ENCODE measurements at places on chromosomes 12 and 14.

- DNase-seq: no peak
Observed at GRCh38 chr14:89936654-89937185, 17.8 kb downstream of the EFCAB11 start.

GRCh38 chr12:93225094-93225493 lies 152.6 kb upstream of the NUDT4 start:
- DNase-seq: no peak

GRCh38 chr12:131351319-131352028 lies 359.4 kb upstream of the SFSWAP start:
- DNase-seq: no peak

- no peak for DNase-seq
Observed at GRCh38 chr12:111150360-111150759, 218.5 kb downstream of the PHETA1 start.

DNA sequence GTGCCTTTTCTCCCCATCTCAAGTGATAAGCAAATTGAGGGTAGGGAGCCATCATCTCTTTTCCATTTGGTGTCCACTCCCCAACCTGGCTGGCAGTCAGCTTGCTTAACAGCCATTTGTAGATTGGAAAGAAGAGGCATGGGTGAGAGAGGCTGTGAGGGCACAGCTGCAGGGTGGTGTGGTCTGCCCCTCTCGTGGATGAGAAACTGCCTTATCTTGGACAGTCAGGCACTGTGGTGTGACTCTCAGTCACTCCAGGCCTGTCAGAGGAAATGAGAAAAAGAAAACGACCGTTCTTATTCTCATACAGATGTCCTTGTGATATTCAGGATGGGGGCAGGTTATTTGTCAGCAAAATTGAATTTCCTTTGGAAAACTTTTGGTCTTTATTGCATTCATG lies 65.1 kb upstream of the SRSF5 start:
- no peak for DNase-seq

DNA sequence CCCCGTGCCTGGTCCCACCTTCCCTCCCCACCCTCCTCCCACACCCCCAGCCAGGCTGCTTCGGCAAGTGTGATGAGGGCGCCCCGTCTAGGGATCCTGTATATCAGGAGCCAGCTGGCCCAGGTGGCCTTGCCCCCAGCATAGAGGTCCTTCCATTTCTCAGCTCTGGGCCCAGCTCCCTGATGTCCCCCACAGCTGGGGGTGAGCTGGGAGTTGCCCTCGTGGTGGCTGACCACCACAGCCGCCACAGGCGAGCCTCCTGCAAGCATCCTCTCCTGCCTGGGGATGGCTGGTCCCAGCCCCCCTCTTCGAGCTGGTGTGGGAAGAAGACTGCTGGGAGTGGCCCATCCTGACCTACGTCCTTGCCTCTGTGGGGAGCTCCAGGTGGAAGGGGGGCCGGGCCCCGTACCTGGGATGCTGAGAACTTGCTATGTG lies 7.4 kb downstream of the ASPG start:
- DNase-seq: no peak

DNA sequence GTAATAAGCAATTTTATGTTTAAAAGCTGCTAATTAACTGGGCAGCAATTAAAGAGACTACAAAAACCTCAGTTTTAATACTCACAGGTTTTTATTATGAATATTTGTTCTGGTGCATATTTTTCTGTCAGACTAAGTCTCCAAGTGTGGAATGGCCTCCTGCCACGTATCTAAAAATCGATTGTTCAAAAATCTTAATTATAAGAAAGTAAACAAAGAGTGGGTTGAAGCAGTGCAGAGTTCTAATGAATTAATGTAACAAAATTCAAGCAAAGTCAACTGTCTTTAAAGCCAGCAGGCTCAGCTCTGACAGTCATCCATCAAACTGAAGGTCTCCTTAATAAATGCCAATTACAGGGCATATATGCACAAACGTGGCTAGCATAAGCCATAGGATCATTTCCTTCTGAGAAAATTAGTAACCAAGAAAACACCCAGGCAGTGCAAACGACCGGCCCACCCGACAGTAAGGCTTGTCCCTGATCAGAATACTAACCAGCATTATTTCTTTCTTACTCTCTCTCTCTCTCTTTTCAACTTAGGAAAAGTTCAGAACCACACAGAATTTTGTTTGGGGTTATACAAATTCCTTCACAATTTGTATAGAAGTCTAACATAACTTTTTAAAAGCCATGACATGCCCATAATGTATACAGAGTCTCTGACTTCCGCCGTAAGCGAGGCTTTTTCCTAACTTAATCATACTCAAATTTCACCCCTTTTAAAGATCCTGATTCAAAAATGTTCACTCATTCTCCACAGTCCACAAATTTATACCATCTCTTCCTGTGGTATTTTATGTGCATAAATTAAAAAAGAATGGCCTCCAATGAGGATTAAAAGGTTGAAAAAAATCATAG lies 83.8 kb downstream of the SLC25A21 start:
- DNase-seq: no peak

GRCh38 chr12:56326126-56326525 lies 7.7 kb downstream of the PAN2 start:
- DNase-seq: no peak

GRCh38 chr12:12807970-12808702 lies 5.0 kb upstream of the DDX47 start:
- no peak for DNase-seq

DNA sequence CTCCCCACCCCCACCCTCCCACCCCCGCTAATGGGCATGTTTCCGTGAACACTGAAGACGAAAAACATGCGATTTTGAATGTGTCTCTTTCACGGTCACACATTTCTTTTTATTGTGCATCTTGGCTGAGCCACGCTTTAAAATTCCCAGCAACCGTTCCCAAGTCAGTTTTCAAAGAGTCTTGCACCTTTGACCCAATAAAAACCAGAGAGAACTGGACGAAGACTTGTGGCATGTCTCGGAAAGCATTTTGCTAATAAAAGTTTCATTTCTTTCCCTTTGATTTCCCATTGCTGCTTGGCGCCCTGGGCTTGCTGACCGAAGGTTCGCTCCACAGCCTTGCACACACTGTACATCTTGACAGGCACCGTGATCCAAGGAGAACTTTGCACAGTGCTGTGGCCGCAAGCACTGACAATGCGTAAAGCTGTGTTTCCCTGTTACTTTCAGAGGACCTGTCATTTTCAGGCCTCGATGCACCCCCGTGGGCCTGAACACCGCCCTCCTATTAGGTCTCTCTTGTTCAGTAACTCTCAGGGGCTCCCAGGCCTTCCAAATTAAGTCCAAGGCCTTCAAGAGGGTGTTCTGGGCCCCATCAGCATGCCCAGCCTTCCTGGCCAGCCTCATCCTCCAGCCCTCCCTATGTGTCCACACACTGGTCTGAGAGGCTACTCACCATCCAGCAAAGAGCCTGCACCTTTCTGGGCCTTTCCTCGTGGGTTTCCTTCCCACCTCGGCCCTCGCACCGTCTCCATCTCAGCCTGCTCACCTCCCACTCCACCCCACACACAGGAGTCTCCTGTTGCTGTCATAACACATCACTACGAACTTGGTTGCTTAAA lies 63.4 kb upstream of the DIO3 start:
- DNase-seq: no peak

GRCh38 chr12:26702741-26703140 lies 130.3 kb downstream of the ITPR2 start:
- no peak for DNase-seq

DNA sequence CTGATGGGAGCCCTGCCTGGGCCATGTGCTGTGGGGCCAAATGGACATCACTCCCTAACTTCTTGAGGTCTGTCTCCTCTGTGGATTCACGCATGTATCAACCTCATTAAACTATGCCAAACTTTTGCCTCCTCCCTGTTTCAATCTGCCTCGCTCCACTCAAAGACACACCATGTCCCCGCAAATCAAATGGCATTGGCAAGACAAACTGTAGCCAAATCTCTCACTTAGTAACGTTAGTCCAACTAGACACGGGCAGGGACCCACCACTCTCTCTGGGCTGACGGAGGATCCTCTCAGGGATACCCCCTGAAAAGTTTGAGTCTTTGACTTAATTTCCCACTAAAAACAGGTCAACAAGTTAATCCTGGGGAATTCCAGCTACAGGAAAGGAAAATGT lies 8.0 kb downstream of the ZBTB39 start:
- DNase-seq: no peak

GRCh38 chr12:30930641-30931040 lies 4.1 kb downstream of the TSPAN11 start:
- DNase-seq: no peak

DNA sequence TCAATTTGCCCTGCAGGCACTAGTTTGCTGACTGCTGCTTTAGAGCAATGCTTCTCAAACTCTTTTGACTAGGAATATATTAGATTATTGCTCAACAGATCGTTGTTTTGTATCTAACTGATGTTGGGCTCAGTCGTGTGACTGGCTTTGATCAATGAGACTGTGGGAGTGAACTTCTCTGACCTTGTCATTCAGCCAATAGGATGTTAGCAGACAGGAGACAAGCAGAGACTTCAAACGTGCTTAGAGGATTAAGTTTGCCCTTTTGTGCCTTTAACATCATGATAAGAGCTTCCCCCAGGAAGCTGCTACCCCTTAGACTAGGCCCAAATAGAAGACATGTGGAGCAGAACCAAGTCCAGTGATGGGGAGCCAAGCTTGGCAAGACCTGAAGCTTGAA lies 76.7 kb upstream of the ELK3 start:
- no peak for DNase-seq

DNA sequence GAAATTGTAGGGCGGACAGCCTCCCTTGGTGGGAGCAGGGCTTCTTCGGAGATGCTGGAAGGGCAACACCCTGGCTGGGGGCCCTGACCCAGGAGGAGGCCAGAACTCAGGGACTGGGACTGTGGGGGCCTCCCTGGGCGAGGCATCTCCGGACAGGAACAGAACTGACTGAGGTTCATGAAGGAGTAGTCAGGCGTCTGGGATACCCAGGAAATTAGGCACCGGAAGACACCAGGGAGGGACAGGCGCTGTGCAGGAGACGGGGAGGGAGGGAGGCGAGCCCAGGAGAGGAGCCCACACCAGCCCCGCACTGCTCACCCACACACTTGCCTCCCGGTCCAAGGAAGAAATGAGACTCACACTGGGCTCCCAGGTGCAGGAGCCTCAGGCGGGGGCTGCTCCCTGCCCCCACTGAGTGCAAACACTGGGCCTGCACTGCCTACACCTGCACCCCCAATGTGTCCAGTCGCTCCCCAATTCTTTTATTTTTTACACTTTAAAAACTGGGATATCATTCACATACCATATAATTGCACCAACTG lies 262.6 kb upstream of the SFSWAP start:
- no peak for DNase-seq

GRCh38 chr14:42057111-42057510 lies 450.4 kb downstream of the LRFN5 start:
- DNase-seq: no peak

DNA sequence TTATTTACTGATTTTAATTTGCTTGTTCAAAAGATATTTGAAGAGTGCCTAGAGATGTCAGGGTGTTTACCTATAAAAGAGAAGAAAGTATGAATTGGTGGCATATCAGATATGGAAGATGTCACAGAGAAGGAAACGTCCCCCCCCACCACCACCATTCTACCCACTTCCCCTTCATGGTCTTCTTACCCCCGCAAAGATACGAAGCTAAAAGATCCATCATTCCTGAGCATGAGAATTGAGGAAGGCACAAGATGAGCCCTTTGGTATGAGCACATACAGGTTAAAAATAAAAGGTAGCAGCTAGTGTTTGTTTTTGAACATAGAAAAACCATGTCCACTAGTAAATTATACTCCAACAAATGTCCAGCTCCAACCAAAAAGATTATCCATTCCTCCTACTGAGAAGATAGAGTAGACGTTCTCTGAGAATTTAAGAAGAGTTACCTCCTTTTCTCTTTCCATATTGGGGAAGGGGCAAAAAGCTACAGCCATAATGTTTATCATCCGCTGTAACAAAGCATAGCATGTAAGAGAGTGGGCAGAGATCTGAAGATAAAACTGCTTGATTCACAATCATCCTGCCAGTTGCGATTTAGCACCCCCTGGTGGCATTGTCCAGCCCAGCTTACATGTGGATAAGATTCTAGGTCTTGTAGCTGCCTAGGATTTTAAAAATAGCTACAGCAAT lies 29.1 kb downstream of the NFYB start:
- peak; percentile 60 for DNase-seq

DNA sequence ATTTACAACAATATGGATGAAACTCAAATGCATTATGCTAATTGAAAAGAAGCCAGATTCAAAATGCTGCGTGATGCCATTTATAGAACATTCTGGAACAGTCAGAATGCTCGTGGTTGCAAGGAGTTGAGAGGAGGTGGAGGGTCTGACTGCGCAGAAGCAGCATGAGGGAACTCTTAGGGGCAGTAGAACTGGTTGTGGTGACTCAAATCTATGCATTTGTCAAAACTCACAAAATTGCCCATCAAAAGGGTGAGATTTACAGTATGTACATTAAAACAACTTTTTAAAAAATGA lies 113.7 kb upstream of the PDZRN4 start:
- no peak for DNase-seq

DNA sequence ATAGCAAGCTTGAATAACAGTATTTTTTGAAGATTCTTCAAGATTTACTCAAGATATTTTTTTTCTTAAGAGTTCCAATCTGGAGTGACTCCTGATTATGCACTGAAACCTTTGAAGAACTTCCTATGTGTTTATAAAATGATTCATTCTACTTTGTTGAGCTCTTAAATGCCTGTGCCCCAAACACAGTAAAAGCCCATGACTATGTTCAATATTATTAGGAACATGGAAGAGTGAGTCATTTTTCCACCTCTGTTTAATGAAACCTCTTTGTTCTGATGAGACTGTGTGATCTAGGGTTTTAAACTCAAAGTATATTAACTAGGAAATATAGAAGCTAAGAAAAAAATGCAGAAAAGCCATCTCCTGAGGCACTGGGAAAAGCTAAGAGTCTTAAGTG lies 415.0 kb upstream of the FBXO33 start:
- no peak for DNase-seq

GRCh38 chr12:86647800-86648199 lies 391.6 kb upstream of the MGAT4C start:
- no peak for DNase-seq

DNA sequence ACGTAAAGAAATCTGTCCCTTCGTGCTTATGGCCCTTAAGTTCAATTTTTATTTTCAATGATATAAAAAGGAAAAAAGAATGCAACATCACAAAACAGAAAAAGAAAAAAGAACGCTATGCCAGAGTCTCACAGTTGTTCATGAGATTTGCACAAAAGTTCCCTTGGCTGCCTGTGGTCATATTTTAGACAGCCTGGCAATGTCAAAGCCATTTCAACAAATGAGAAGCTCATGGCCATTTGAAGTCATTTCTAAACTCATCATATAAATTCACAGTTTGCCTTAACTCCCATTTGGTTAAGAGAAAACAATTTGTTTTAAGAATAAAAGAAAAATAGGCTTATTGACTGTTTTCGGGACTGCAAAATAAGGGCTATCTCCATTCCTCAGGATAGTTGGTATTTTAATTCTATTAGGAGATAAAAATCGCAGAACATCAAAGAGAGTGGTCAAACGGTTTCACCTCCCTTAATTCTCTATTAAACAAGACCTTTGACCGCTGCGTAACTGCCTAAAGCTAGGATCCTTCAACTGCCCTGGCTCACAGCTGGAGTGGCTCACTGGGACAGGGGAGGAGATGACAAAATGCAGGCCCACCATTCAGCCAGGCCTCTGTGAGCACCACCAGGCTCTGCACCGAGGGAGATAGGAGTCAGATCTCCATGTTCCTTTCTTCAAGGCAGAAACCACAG lies 119.2 kb upstream of the DAAM1 start:
- no peak for DNase-seq

- DNase-seq: peak; percentile 92
Observed at GRCh38 chr12:114697741-114698565, 14.0 kb upstream of the TBX3 start.

- DNase-seq: peak; percentile 53
Observed at GRCh38 chr12:13851828-13852227, 129.6 kb downstream of the GRIN2B start.

Measured in retina (tissue), 1 donor.